ENCODE measurements at places on chromosomes 13 and 19. TPM values are rescaled to one million over a fixed set of nuclear protein-coding genes. Genes with fewer than 3 reads are reported as not detected.
A peak's percentile ranks its signal among the peaks of the same experiment; 100 is the strongest.

- no peak for DNase-seq
These were observed 4.6 kb downstream of the SMARCA4 start for GRCh38 chr19:10965398-10965797.

DNA sequence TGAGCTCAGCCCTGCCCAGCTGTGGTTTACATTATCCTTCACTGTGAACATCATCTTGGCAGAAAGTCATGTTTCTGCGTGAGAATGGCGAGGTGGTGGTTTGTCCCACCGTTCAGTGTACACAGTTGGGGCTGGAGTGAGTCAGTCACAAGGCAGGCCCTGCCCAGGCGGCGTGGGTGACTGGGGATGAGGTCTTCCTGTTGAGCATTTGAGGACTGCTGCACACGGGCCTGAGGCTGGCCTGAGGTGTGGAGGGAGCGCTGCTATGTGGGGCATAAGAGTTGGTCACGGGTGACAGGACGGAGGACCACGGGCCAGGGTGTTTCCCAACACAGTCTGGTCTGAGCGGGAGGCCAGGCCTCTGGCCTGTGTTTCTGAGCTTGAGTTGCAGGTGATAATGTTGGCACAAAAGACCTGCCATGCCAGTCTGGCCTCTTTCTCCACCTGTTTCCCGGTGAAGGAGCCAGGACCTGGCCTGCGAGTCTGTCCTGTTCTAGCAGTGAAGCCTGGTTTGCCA, 13.4 kb upstream of the C19orf33 start:
- no peak for DNase-seq

- DNase-seq: peak; percentile 86
These were observed 7.9 kb upstream of the LINGO3 start for GRCh38 chr19:2315818-2316353.

The RASGRP4 gene
- total RNA-seq: 0.09 TPM

DNA sequence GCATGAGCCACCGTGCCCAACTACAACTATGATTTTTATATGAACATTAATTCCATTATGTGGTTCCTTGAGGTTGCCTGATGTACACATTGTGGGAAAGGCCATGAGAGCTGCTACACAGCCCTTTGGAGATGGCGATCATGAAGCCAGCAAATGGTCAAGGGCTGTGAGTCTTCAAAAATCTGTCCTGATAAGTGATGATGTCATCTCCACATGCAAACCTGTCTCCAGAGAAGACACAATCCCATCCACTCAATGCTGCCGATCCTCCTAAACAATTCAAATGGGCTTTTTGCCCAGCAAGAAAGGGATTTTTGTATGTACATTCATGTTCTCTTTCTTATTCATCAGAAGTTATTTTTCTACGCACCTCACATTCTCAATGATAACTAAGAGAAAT, 17.6 kb downstream of the SIGLEC7 start:
- no peak for DNase-seq

- no peak for DNase-seq
These were observed 726 bp upstream of the UFM1 start for GRCh38 chr13:38348861-38349389.

Measured in neural progenitor cell (in vitro differentiated cells).